GM23248 (cell line): ENCODE measurements at places on chromosomes 6 and 20.

DNA sequence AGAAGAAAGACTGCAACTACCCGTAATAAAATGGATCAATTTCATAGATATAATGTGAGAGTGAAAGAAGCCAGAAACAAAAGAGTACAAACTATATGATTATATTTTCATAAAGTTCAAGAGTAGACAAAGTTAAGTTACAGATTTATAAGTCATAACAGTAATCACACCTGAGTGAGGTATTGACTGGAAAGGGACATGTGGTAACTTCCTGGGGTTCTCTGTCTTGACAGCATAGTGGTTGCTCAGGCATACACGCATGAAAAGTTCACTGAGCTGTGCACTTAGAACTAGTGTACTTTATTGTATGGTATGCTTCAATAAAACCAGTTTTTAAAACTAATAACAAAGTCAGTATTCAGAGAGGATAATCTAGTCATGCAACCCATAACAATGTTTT lies 653.6 kb downstream of the EPM2A start:
- no peak overlapping the region for H3K27ac ChIP-seq
- H3K4me1 ChIP-seq: no peaks in the 10 kb centered on the region
- H3K27me3 ChIP-seq: no peaks in the 10 kb centered on the region
- no peaks in the 10 kb centered on the region for H3K36me3 ChIP-seq
- no peak for DNase-seq
- H3K4me3 ChIP-seq: no peak overlapping the region

DNA sequence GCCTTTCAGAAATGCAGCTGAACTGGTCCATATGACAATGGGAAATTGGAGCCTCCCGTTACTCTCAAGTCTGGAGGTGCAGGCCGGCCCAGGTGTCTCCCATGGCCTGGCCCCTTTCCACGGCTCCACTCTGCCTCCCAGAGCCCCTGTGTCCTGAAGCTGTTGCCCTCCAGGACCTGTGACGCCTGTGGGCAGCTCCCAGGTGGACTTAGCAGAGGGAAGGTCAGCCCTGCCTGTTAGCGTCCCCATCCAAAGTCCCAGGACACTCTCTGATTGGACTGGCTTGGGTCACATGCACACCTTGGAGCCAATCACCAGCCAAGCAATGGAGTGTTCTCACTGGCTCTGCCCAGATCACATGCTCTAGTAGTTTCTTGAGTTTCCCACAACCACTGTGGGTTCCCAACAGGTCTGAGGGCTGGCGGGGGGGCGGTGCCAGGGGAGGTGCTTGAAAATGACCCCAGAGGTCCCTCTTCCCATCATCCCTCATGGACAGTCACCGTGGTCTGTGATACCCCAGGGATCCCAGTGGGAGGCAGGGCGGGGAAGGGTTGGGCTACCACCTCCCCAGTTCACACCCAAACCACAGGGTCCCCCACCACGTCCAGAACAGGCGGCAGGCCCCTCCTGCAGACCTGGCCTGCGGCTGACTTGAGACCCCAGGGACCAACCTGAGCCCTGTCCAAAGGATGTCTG lies 135.6 kb downstream of the TAF4 start:
- no peak overlapping the region for H3K4me3 ChIP-seq
- peaks cover 4% of the 10 kb centered on the region; the same call in 1 of the 2 replicates for H3K4me1 ChIP-seq
- no peaks in the 10 kb centered on the region for H3K27me3 ChIP-seq
- no peak for DNase-seq
- H3K27ac ChIP-seq: no peak overlapping the region

DNA sequence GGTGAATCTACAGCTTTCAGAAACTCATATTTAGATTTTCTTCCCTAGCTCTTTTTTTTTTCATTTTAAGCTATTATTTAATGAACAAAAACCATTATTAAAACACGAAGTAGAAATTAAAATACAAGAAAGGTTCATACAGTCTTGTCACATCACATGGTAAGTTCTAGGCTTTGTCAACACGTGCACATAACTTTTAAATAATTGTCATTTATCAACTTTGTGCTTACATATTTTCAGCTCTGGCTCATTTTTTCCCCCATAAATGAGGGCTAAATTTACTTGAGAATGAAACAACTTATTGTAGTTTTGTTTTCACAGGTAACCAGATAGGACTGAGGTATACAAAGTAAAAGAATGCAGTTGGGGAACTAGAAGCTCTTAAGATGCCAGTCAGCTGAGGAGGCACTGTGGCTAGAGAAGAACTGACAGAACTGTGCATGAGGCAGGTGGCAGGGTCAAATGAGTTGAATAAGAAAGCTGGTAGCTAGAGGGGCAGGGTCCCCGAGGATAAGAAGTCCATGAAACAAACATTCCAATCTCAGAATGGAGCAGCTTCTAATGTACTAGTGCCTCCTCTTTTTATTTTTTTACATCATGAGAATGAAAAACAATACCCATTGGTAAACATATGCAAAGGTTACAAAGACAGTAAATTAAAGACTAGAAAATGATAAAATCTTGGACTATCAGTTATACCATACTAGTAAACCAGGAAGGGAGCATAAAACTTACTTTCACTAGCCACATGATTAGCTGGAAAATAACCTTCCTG lies 141.5 kb downstream of the MYB start:
- no peaks in the 10 kb centered on the region for H3K27me3 ChIP-seq
- H3K4me3 ChIP-seq: no peak overlapping the region
- peaks cover 3% of the 10 kb centered on the region; the same call in 1 of the 2 replicates for H3K36me3 ChIP-seq
- H3K27ac ChIP-seq: no peak overlapping the region

DNA sequence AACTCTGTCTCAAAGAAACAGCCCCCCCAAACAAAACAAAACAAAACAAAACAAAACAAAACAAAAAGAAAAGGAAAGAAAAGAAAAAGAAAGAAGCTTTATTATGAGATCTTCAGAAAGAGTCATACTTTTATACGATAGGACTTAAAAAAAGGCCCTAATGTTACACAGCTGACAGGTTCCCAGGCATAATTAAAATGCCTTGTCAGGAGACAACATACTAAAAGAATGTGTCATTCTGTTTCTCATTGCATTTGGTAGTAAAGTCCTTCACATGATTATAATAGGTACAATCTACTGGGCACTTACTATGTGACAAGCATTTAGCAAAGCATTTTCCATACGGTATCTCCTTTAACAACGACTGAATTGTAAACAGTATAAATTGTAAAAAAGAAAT lies 36.4 kb upstream of the RPN2 start:
- H3K4me3 ChIP-seq: no peak overlapping the region
- H3K27ac ChIP-seq: no peak overlapping the region
- DNase-seq: peak; percentile 23
- no peaks in the 10 kb centered on the region for H3K4me1 ChIP-seq

- H3K36me3 ChIP-seq: no peaks in the 10 kb centered on the region
- H3K4me3 ChIP-seq: peak overlapping the region; percentile 19; the same call in 1 of the 2 replicates
These were observed 54.9 kb downstream of the ZBTB9 start for GRCh38 chr6:33508935-33509926.

GRCh38 chr20:30513050-30513628 lies 744.3 kb upstream of the DEFB115 start:
- no peak overlapping the region for H3K27ac ChIP-seq
- DNase-seq: no peak
- no peaks in the 10 kb centered on the region for H3K27me3 ChIP-seq

DNA sequence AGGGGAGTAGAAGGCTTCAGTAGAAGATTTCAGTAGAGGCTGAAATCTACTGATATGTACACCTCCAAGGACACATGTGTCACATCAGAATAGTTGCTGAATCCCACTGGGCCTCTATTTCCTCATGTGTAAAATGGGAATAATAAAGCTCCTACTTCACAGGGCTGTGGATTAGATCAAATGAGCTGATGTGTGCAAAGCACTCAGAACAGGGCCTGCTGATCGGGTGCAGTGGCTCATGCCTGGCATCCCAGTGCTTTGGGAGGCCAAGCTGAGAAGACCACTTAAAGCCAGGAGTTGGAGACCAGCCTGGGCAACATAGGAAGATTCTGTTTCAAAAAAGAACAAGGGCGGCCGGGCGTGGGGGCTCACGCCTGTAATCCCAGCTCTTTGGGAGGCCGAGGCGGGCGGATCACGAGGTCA lies 8.1 kb upstream of the AP5S1 start:
- peaks cover 32% of the 10 kb centered on the region for H3K4me1 ChIP-seq
- no peaks in the 10 kb centered on the region for H3K36me3 ChIP-seq
- peak overlapping the region; percentile 100 for H3K27ac ChIP-seq

- DNase-seq: no peak
- H3K4me3 ChIP-seq: no peak overlapping the region
- no peaks in the 10 kb centered on the region for H3K27me3 ChIP-seq
These were observed 237.2 kb downstream of the CDKAL1 start for GRCh38 chr6:20771409-20771808.

DNA sequence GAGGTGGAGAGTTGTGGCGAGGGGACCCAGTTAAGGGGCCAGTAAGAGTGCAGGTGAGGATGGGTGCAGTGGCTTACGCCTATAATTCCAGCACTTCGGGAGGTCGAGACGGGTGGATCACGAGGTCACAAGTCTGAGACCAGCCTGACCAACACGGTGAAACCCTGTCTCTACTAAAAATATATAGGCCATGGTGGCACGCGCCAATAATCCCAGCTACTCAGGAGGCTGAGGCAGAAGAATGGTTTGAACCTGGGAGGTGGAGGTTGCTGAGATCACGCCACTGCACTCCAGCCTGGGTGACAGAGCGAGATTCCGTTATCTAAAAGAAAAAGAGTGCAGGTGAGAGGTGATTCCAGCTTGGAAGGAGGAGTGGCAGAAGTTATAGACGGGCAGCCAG lies 28.0 kb downstream of the PPP1R3G start:
- H3K4me1 ChIP-seq: peaks cover 5% of the 10 kb centered on the region; the same call in 1 of the 2 replicates
- no peaks in the 10 kb centered on the region for H3K27me3 ChIP-seq
- DNase-seq: no peak

DNA sequence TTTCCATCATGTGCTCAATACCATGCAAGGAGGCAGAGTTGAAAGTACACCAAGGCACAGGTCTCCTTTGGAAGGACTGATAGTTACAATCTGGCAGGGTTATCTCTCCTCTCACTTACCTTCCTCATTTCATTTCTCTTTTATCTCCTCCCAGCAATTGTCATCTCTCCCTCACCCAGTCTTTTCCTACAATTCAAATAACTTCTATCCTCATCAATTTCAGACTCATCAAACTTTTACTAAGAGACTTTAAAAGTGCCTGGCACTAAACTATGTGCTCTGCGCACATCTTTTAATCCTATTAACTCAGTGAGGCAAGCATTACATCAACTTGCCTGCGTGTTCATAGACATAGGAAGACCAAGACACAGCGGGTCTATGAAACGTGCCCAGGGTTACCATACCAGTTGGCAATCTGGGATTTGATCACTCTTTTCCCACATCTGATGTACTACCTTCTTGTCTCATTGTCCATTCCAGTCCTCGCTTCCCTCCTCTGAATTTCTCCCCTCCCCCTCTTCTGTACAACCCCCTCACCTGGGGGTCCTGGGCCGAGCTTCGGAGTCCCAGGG lies 1.2 kb downstream of the VARS1 start:
- H3K27ac ChIP-seq: peak overlapping the region; percentile 85
- H3K4me1 ChIP-seq: peaks cover 6% of the 10 kb centered on the region; the same call in 1 of the 2 replicates
- peak overlapping the region; percentile 94 for H3K4me3 ChIP-seq

GRCh38 chr6:27145731-27146455 lies 101.6 kb upstream of the PRSS16 start:
- H3K4me1 ChIP-seq: 0 out of 2 replicates have a peak, but pooled peaks cover 8% of the 10 kb centered on the region
- peak overlapping the region; percentile 94 for H3K27ac ChIP-seq
- DNase-seq: peak; percentile 93
- no peaks in the 10 kb centered on the region for H3K27me3 ChIP-seq
- no peaks in the 10 kb centered on the region for H3K36me3 ChIP-seq
- H3K4me3 ChIP-seq: peak overlapping the region; percentile 92

DNA sequence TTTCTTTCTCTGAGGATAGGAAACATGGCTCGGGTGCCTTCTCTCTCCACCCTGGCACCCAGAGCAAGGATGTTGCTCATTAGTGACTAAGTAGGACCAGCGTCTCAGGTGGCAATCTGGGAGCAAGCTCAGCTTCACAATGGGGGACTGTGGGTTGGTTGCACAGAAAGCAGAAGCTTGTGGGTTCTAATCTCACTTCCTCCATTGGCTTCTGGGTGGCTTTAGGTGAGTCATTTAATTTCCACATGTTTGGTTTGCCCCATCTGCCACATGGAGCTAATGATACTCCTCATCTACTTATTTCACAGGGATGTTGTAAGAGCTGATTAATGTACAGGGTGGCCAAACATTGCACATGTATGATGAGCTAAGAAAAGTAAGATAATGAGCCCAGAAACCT lies 54.8 kb upstream of the AKIRIN2 start:
- H3K4me3 ChIP-seq: peak overlapping the region; percentile 52
- peak overlapping the region; percentile 82 for H3K27ac ChIP-seq
- peak; percentile 92 for DNase-seq
- no peaks in the 10 kb centered on the region for H3K27me3 ChIP-seq

GRCh38 chr6:48844696-48845095 lies 618.4 kb downstream of the MMUT start:
- no peak for DNase-seq
- no peaks in the 10 kb centered on the region for H3K4me1 ChIP-seq
- no peak overlapping the region for H3K27ac ChIP-seq
- H3K27me3 ChIP-seq: no peaks in the 10 kb centered on the region

GRCh38 chr6:163338671-163339405 lies 75.7 kb upstream of the QKI start:
- H3K4me1 ChIP-seq: no peaks in the 10 kb centered on the region
- peak; percentile 69 for DNase-seq
- H3K27me3 ChIP-seq: no peaks in the 10 kb centered on the region

DNA sequence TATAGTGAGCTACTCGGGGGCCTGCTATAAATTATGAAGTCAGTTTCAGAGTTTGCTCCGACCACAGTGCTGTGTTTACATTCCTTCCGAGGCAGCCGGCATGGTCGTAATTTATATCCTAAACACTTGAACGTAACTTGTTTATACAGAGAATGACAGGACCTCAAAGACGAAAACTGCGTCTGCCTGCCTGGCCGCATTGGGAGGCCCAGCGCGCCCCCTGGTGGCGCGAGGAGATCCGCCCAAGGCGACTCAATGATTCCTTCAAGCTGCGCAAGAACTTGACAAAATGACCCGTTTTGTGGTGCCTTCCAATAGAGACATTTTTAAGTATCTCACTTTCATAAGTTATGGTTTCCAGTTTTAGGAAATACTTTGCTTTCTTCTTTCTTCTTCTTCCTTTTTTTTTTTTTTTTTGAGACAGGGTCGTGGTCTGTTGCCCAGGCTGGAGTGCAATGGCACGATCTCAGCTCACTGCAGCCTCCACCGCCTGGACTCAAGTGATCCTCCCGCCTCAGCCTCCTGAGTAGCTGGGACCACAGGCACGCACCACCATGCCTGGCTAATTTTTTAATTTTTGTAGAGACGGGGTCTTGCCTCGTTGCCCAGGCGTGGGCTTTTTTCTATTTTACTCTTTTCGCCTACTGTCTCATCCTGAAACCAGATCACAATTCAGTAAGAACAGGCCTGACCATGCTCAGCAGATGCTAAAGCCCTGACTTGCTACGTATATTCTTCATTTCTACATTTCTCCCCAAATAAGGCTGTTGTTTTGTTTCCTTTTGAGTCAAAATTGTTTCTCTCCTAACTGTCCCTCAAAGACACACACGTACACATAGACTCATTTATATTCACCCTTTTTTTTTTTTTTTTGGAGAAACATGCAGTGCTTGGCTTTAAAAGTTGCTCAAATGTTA lies 7.8 kb downstream of the FOXF2 start:
- H3K4me1 ChIP-seq: 0 out of 2 replicates have a peak, but pooled peaks cover 4% of the 10 kb centered on the region
- 0 out of 2 replicates have a peak overlapping the region, but pooled peaks have one; percentile 42 for H3K4me3 ChIP-seq
- H3K36me3 ChIP-seq: no peaks in the 10 kb centered on the region; the same call in 1 of the 2 replicates
- H3K27ac ChIP-seq: no peak overlapping the region
- no peaks in the 10 kb centered on the region for H3K27me3 ChIP-seq

GRCh38 chr20:17161673-17162481 lies 65.0 kb upstream of the PCSK2 start:
- H3K27me3 ChIP-seq: no peaks in the 10 kb centered on the region
- no peaks in the 10 kb centered on the region for H3K4me1 ChIP-seq
- H3K36me3 ChIP-seq: no peaks in the 10 kb centered on the region
- no peak overlapping the region for H3K27ac ChIP-seq
- H3K4me3 ChIP-seq: no peak overlapping the region

GRCh38 chr6:170238741-170239565 lies 51.9 kb downstream of the DLL1 start:
- H3K36me3 ChIP-seq: no peaks in the 10 kb centered on the region
- H3K4me1 ChIP-seq: no peaks in the 10 kb centered on the region
- no peak for DNase-seq
- no peaks in the 10 kb centered on the region; the same call in 1 of the 2 replicates for H3K27me3 ChIP-seq
- H3K27ac ChIP-seq: no peak overlapping the region
